ENCODE measurements at places on chromosomes 16 and 17. TPM values are rescaled to one million over a fixed set of nuclear protein-coding genes. Genes with fewer than 3 reads are reported as not detected.

DNA sequence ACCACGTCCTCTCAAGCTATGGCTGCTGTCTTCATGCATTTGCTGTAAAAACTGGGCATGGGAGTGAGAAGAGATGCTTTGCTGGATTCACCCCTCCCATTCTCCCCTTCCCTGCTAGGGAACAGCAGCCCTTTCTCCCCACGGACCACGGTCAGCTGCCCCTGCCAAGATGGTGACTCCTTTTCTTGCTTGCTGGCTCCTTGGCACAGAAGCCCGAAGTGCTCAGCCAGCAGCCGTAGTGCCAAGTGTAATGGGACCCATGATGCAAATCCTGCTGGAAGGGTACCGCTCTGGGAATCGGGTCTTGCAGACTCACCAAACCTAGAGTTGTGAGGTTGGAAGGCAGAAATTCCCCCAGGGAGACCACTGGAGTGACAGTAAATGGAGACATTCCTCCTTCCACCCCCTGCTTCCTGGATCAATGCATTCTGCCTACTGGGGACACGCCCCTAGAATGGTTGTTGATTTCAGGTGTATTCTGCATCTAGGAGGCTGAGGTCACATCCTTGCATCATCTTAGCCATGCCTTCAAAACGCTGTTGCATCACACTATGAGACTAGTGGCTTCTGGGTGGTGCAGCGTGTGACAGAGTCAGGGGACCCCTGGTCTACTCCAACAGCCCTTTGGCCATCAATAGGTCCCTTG is 63.0 kb upstream of the CBX4 start:
- no peak for DNase-seq
- no peak overlapping the region for H3K4me3 ChIP-seq
- no peak overlapping the region for H3K27ac ChIP-seq
- H3K4me1 ChIP-seq, result no peaks in the 10 kb centered on the region

The NPIPA8 gene
- total RNA-seq, result 12.3 TPM

DNA sequence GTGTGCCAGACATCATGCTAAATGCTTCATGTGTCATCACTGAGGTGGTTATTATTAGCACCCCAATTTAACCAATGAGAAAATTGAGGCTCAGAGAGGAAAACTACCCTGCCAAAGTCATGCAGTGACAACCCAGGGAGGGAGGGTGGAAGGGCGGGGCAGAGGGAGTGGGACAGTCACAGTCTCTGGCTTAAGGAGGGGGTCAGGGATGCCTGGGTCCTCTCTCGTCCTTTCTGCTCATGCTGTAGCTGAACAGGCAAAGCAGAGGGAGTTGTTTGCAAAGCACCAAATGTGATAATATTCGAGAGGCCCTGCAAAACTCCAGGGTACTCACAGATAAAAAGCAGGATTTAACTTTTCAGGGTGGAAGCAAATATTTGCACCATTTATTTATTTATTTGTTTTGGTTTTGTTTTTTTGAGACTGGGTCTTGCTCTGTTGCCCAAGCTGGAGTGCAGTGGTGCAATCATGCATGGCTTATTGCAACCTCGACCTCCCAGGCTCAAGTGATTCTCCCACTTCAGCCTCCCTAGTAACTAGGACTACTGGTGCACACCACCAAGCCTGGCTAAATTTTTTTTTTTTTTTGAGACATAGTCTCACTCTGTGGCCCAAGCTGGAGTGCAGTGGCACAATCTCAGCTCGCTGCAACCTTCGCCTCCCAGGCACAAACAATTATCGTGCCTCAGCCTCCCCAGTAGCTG is 47.9 kb upstream of the NKD1 start:
- H3K27ac ChIP-seq, result no peak overlapping the region
- no peaks in the 10 kb centered on the region for H3K36me3 ChIP-seq
- no peak for DNase-seq
- H3K4me3 ChIP-seq, result no peak overlapping the region

DNA sequence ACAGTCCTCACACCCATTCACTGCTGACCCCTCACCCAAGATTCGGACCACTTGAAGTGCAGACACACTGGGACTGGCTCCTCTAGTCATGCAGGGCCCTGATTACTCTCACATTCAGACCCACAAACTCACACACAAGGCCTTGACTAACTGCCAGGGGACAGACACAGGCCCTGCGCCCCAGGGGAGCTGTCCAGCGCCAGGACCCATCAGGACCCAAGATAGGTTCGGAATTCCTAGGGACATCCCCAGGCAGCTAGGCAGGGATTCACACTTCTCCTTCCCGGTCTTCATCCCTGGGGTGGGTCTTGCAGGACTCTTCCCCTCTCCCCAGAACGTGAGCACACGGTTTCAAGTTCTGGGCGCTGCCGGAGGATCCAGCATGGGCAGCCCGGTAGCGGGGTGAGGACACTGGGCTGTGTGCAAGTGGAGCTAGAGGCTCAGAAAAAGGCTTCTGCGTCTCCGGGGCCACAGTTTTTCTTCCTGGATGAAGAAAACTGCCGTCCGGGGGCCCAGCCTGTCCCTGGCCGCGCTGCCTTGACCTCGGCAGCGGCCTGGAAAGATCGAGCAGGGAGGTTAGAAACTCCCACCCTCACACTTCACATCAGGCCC is 1.6 kb downstream of the SEZ6 start:
- no peaks in the 10 kb centered on the region for H3K36me3 ChIP-seq
- H3K4me3 ChIP-seq, result no peak overlapping the region
- H3K27ac ChIP-seq, result no peak overlapping the region

The NGFR gene
- 104 TPM for total RNA-seq

The KRT32 gene
- not detected for total RNA-seq

GRCh38 chr17:76995387-76996105 is 127.3 kb downstream of the MGAT5B start:
- H3K36me3 ChIP-seq, result no peaks in the 10 kb centered on the region
- peaks cover 43% of the 10 kb centered on the region for H3K27me3 ChIP-seq
- H3K4me1 ChIP-seq, result peaks cover 20% of the 10 kb centered on the region
- DNase-seq, result no peak
- no peak overlapping the region for H3K27ac ChIP-seq

DNA sequence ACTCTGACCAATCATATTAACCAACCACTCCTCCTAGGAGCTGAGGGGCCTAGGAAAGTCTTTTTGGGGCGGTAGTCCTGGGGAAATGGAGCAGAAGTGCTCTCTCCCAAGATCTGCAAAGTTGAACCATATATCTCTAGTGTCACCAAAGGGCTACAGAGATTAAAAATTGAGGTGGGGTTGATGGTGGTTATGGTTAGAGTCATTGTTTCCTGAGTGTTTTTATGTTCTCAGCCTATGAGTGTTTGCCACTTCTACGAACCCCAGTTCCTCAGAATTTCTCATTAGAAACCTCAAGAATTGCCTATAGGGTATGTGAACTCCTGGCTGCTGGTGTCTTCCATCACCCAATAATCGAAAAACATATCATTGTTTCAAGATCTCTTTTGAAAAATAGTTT is 217.8 kb downstream of the CDRT15L2 start:
- H3K4me1 ChIP-seq, result no peaks in the 10 kb centered on the region
- peaks cover 8% of the 10 kb centered on the region for H3K27me3 ChIP-seq
- H3K27ac ChIP-seq, result no peak overlapping the region
- no peak for DNase-seq
- H3K36me3 ChIP-seq, result no peaks in the 10 kb centered on the region
- H3K4me3 ChIP-seq, result no peak overlapping the region

- no peaks in the 10 kb centered on the region for H3K36me3 ChIP-seq
- no peak overlapping the region for H3K4me3 ChIP-seq
- no peak overlapping the region for H3K27ac ChIP-seq
- 0 out of 2 replicates have a peak, but pooled peaks cover 5% of the 10 kb centered on the region for H3K27me3 ChIP-seq
- 0 out of 2 replicates have a peak, but pooled peaks cover 3% of the 10 kb centered on the region for H3K4me1 ChIP-seq
- no peak for DNase-seq
These were observed 1.4 kb downstream of the MCRIP2 start for GRCh38 chr16:643050-643368.

DNA sequence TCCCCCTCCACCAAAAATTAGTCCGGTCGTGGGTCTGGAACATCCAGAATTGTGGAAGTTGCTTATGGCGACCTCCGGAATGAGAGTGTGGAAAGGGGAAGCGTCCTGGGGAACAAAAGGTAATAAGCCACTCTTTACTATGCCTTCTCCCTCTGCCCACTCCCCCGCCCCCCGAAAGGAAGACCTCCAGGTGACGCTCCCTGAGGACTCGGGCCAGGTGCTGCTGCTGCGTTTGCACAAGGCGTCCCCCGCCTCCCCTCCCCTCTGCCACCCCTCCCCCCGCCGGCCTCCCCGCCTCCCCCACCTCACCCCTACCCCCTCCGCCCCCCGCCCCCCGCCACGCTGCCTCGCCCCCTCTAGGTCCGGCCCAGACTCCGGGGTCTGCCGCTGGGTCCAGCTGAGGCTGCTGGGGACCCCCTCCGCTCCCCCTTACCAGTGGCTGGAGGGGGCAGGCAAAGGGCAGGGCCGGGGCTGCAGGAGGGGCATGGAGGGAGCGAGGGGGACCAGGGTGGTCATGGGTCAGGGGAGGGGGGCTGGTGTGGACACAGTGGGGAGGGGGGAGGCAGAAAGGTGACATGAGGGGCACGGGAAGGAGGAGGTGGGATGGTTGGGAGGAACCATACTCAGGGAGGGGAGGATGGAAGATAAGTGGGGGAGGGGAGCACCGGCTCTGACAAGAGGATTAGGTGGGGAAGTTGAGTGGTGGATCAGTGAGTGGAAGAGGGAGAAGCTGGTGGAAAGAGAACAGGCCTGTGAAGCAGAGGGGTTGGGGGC is 23.6 kb downstream of the ALOX12B start:
- no peak overlapping the region for H3K27ac ChIP-seq
- H3K4me3 ChIP-seq, result no peak overlapping the region
- H3K4me1 ChIP-seq, result no peaks in the 10 kb centered on the region
- H3K27me3 ChIP-seq, result 0 out of 2 replicates have a peak, but pooled peaks cover 5% of the 10 kb centered on the region
- H3K36me3 ChIP-seq, result no peaks in the 10 kb centered on the region

GRCh38 chr17:75152922-75153779 is 1.2 kb downstream of the JPT1 start:
- peak overlapping the region; percentile 77 for H3K4me3 ChIP-seq
- peaks cover 17% of the 10 kb centered on the region for H3K4me1 ChIP-seq

DNA sequence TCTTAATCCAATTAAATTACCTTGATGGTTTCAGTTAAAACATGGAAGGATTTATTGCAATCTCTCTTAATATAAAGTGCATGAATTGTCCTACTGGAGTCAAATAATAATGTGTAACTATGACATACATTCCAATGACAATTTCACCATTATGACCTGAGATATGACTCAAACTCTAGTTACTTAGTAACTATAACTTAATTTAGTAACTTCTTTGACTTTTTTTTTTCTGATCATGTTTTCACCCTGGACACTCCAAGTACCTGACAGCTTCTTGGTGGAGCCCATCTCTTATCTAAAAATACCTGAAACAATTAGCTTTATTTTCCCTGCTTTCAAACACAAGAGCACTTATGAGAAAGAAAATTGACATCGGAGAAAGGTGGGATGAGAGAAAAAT is 123.7 kb downstream of the STX8 start:
- no peak overlapping the region for H3K27ac ChIP-seq
- H3K27me3 ChIP-seq, result no peaks in the 10 kb centered on the region
- H3K36me3 ChIP-seq, result no peaks in the 10 kb centered on the region

The CTRB2 gene
- 0.56 TPM for total RNA-seq

The KIF19 gene
- not detected for total RNA-seq
